CD4-positive, alpha-beta T cell (primary cell): ENCODE measurements at places on chromosomes 3 and 15.

DNA sequence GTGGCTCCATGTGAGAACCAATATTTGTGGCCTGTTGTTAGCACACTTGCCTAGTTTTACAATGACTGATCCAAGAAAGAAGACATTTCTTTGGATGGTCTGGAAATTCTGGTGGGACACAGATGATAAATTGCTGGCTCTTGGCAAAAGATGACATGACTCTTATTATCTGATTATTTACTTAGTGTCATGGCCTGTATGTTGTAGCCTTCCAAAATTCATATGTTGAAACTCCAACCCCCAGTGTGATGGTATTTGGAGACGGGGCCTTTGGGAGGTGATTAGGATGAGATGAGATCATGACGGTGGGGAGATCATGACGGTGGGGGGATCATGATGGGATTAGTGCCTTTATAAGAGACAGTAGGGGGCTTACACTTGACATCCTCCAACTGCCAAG is 30.0 kb upstream of the AKAP13 start:
- no peak for DNase-seq

DNA sequence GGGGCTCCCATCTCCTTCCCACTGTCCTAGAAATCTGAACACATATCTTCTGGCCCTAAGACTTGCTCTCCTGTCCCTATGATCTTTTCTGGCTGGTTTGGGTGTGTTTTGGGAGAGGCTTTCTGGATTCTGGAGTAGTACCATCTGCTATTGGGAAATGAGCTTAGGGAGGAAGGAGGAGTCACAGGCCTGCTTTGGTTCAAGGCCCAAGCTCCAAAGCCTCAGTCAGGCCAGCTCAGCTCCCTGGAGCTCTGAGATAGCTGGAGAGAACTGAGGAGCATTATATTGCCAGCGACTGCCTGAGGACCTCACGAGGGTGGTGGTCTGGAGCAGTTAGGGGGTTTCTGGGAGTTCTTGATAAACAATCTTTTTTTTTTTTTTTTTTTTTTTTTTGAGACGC is 18.7 kb downstream of the RASGRF1 start:
- DNase-seq: no peak

DNA sequence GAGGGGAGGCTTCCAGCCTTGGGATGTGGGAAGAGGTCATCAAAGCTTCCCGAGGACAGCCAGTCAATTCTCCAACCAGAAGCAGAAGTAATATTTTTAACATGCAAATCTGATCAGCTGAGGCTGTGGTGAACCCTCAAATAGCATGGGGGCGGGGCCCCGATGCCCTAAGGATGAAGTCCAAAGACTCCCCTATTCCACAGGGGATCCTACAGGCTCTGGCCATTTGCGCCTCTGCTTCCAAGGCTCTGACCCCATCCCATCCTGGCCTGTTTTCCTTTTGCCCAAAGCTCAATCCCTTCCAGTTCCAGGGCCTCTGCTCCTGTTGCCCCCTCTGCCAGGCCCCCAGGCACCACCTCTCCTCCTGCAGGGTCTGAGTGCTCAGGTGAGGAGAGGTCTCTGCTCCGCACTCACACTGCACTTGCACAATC is 6.7 kb upstream of the CSK start:
- no peak for DNase-seq

DNA sequence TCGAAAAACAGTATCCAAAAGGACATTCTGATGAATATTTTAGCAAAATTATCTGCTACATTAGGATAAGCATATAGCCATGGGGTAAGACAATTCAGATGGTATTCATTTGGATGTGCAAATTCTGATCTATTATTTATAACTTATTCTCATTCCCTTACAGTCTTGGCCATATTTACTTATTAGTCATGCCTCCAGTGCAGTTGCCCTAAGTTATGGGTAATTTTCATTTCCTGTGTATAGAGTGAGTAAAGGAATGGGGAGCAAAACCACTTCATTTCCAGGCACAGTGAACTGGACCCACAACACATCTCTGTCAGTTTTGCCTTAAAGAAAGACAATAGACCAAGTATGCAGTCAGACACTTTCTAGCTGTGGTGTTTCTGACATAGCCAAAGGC is 134.3 kb downstream of the POLQ start:
- DNase-seq: no peak

DNA sequence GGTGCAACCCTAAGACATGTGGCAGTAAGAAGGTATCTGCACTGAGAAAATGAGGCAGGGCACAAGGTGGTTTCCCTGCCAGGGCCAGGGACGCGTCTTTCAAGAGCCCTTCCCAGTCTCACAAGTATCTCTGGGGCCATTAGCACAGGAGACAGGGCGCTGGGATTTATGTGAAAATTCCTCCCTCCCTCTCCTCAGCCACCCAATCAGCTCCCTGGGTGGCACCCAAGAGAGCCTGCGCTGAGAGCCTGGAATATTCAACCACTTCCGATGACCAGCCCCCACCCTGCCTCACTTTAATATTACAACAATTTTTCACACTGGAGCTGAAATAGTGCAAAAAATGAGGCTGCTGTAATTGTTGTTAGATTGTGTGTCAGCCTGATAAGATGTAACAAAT is 26.1 kb downstream of the SEC61A1 start:
- no peak for DNase-seq

DNA sequence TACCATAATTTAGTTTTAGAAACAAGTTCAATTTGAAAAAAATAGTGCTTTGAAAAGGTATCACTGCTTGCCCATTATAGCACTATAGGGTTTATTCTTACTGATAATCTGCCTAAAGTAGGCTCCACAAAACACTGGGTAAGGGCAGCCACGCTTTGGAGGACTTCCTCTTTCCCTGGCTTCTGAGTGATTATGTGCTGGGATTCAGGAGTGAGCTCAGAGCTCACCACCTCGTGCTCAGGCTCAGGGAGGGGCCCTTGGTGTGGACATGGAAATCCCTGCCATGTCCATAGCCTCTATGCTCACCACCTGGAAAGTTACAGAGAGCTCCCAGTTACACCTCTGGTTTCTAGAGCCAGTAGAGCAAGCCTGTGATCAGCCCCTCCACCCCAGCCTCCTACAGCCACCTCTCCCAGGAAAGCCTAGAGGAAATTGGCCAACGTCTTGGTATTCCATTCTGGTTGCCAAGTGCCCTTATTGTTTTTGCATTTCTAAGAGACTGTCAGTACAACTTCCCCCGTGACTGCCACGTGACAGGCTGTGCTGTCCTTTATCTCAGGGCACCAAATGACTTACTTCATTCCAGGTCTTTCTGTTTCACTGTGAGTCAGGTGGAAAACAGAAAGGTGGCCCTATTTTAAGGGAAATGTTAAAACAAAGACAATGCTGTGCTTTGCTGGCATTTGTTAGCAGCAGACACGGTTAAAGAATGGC is 316.0 kb downstream of the RORA start:
- DNase-seq: no peak

GRCh38 chr3:141465221-141465620 is 21.6 kb upstream of the RASA2 start:
- no peak for DNase-seq

GRCh38 chr3:172002512-172003078 is 36.8 kb upstream of the FNDC3B start:
- DNase-seq: no peak

DNA sequence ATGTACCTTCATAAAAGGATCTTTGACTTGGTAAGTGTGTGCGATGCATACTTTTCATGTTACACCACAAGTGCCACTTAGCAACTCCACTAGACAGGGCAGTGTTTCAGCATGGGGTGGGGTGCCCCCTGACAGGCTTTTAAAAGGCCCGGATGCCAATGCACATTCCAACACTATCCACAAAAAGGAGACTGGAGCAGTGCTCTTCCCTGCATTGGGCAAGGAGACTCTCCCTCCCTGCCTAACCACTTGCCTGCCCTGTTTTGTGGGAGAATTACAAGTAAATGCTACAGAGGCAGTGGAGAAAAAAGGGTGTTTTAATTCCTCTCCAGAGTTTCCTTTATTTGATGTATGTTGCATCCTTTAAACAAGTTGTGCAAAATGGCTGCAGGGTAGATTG is 1.7 kb upstream of the RARB start:
- no peak for DNase-seq
